Spinal cord (tissue), 10 donors: ENCODE measurements at places on chromosomes 12 and 14. TPM values are rescaled to one million over a fixed set of nuclear protein-coding genes. Genes with fewer than 3 reads are reported as not detected.

- DNase-seq: no peak
These were observed 778 bp downstream of the AGAP2 start for GRCh38 chr12:57737467-57738460.

DNA sequence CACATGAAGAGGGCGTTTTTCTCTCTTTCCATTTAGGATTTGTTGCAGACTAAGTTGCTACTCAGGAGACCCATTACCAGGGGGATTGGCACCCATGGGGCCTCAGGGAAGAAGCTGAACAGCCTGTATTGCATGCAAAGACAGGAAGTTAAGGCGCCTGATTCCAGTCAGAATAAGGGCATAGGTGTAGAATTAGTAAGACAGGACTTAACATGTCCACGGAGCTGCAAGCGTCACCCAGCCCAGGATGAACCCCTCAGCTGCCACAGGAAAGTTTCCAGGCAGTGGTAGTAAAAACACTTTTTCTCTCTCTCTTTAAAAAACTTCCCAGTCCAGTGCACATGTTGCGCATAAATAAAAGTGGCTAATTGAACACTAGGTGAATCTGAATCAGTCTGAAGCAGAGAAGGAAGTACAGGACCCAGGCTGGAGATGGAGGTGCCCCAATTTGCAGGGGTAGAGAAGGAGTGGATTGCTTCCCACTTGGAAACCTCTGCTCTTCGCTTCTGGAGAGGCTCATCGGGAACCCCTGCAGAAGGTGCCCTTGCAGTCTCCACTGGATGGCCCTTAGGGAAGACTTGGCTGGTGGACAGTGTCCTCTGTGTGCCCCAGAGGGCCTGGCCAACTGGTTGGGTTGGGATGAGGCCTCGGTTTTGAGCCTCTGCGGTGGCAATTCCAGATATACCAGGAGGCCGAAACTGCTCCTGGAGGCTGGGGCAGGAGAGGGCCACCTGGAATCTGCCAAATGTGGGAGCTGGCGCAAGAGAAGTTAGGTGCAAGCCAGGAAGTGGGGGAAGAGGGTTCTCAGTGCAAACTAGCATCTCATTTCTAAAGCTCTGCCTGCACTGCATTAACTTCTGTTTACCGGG is 10.7 kb upstream of the TBX3 start:
- no peak for DNase-seq

GRCh38 chr14:30015489-30015888 is 87.8 kb upstream of the PRKD1 start:
- DNase-seq: no peak

GRCh38 chr12:132275110-132275531 is 54.3 kb downstream of the GALNT9 start:
- no peak for DNase-seq

- peak; percentile 51 for DNase-seq
These were observed 1.0 kb downstream of the NACA start for GRCh38 chr12:56723889-56724700.

CCND2 gene
- total RNA-seq: 127 TPM
